Activated effector memory CD4-positive, alpha-beta T cell treated with Interleukin-2 at 50 U/mL for 16 hours (primary cell): ENCODE measurements at places on chromosomes 1 and 21.

DNA sequence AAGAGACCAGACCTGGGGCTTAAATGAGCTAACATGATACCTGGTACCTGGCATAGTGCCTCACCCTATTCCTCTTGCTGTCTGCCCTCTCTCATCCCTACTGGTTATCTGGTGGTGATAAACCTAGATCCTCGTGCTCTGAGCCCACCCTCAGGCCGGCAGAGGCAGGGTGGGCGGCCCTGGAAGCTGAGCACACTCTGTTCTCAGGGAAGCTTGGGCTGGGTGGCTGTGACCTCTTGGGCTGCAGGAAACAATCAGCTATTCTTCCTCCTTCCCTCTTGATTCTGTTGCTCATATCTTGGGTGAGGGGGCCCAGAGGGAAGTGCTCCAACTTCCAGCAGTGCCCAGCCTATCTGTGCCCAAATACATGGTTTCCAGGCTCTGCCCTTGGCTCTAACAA is 42.0 kb downstream of the SDC3 start:
- DNase-seq = no peak

GRCh38 chr1:38285807-38286530 is 239.4 kb upstream of the POU3F1 start:
- DNase-seq = no peak

- DNase-seq = no peak
These were observed 36.1 kb upstream of the PRKACB start for GRCh38 chr1:84107955-84108354.

DNA sequence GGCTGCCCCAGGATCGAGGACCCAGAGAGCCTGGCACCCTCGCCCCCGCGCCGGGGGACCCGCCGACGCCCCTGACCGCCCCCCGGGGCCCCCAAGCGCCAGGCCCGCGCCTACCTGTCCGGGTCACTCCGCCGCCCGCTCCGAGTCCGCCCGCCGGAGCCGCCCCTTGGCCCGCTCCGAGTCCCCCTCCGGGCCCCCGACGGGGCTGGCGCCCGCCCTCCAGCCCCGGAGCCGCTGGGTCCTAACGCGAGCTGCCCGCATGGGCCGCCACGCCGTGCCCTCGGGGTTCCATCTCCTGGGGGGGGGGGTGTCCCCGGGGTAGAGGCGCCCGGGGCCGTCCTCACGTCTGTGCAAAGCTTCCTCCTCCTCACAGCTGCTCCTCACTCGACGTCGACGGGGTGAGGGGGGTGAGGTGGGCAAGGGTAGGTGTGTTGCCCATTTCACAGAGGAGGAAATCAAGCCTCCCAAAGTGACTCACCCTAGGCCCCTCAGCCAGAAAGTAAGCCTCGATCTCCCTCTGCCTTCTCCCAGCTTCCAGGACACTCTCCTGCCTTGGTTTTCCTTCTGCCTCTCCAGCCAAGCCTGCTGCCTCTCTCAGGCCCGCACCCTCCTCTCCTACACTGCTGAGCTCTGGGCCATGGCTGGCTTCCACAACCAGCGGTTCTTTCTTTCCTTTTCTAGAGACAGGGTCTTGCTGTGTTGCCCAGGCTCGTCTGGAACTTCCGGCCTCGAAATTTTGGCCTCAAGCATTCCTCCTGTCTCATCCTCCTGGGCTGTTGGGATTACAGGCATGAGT is at the start of gene MFAP2:
MFAP2 (minus strand) TSS at position 148 of the 796 bp plus-strand sequence. CDS start 2,347 bp downstream, outside the sequence.
- no peak for DNase-seq

- no peak for DNase-seq
These were observed 106.5 kb downstream of the UCHL5 start for GRCh38 chr1:192952646-192953045.

- DNase-seq = no peak
These were observed 179.2 kb upstream of the RAB4A start for GRCh38 chr1:229091721-229092136.

GRCh38 chr1:56330391-56331026 is 248.9 kb downstream of the PLPP3 start:
- DNase-seq = no peak

GRCh38 chr1:67721112-67721511 is 36.1 kb downstream of the GADD45A start:
- DNase-seq = no peak

DNA sequence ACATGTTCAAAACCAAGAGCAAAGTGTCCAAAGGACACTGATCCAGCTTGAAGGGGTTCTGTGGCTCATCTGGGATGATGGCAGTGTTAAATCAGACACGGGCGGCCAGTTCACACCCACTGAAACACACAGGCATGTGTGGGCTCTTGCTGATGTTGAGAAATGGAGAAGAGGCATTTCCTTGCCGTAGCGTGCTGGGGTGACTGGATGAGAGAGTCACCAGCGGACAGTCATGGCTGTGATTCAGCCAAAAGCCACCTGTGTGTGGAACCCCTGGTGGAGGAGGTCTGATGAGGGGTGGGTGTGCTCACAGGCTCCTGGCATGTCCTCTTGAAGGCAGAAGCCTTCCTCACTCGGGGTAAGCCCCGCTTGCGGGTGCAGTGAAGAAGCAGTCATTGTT is 7.2 kb downstream of the C1orf35 start:
- DNase-seq = no peak

- DNase-seq = no peak
These were observed 42.8 kb downstream of the PRDM15 start for GRCh38 chr21:41836166-41837015.

- DNase-seq = no peak
These were observed 12.0 kb upstream of the SLAMF6 start for GRCh38 chr1:160534823-160535605.

- no peak for DNase-seq
These were observed 135.1 kb upstream of the PTGFR start for GRCh38 chr1:78355656-78356055.

DNA sequence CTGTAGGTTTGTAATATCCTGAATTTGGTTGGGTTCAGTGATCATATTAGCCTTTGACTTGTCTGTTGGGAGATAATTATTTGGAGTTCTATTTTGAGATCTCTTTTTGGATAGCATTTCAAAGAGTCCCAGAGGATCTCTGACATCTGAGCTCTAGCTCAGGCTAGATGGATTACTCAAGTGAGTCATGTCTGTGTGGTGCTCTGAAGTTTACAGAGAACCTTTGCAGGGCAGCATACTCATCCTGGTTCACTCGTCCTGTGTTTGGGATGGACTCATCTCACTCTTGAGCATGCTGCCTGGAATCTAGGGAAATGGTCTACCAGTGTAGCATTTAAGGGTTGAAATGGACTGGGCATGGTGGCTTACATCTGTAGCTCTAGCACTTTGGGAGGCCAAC is 29.4 kb upstream of the BMP8A start:
- no peak for DNase-seq

DNA sequence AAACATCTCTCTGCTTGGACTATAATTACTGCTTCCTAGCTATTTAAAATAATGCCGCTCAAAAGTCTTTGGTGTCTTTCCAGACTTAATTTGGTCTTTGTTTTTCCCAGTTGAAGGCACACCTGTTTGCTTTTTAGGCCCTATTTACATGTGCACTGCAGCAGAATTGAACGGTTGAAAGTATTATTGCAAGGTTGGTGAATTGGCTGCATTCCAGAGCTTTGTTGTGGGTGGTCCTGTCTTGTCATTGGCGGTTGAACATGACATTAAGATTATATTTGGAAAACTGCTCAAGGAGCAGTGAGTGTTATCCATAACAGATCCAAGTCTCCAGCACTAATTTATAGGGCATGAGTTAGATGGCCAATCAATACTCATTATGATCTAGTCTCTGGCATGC is 656.3 kb downstream of the PTPRC start:
- no peak for DNase-seq

DNA sequence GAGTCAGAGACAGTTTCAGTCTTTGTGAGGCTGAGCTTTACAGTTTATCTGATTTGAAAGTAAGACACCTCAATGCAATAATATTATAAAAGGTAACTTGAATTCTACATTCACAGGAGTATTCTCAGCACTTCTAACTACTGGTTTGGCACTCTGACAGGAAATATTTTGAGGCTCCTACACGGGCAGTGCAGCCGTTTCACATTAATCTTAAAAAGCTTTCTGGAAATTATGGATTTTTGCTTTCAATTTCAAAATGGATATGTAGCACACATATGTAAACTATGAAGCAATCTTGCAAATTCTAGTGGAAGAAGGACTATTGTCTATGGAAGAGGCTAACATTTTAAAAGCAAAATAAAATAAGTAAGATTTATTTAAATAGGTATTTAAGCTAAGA is 262.9 kb upstream of the SNX7 start:
- no peak for DNase-seq

DNA sequence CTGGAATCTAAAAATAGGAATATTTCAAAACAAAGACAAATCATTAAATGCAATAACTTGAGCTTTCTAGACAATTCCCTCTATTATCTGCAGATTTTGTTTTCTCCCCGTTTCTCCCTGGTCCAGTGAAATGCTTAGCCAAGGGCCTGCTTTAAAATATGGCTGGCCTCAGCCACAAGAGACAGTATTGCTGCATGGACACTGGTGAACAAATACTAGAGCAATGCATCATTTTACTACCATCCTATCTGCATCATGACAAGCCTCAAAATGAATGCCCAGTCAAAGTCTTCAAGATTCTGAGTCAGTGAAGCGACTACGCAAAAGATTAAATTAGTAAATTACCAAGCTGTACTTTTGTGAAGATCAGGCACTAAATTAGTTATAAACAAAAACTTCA is 80.5 kb downstream of the ENAH start:
- no peak for DNase-seq

- no peak for DNase-seq
These were observed 1.4 kb downstream of the MAGI3 start for GRCh38 chr1:113391649-113392271.
